NCI-H82 (cell line): ENCODE measurements at places on chromosomes 4 and X.

GRCh38 chr4:15809058-15809457, 30.9 kb downstream of the CD38 start:
- DNase-seq, result no peak

DNA sequence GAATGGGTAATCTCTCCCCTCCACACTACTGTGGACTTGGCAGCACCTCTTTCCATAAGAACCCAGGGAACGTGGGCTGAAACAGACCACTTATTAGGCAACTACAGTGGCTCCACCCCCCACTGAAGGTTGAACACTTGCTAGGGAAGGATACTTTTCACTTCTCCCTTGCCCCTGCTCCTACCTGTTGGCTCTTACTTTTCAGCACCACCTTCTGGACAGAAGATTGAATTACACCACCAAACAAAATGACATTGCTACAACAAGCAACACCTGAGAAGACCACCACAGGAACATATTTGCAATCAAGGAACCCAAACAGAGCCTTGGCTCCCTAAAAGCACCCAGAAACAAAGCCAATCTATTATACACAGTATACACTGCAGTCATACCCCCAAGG, 132.1 kb upstream of the CXCL13 start:
- DNase-seq, result peak; percentile 7

GRCh38 chr4:10343656-10344055, 113.6 kb downstream of the ZNF518B start:
- no peak for DNase-seq

- no peak for DNase-seq
These were observed 28.2 kb upstream of the RASSF6 start for GRCh38 chr4:73648478-73648877.

GRCh38 chr4:155232432-155232831, 24.0 kb downstream of the NPY2R start:
- DNase-seq, result no peak

DNA sequence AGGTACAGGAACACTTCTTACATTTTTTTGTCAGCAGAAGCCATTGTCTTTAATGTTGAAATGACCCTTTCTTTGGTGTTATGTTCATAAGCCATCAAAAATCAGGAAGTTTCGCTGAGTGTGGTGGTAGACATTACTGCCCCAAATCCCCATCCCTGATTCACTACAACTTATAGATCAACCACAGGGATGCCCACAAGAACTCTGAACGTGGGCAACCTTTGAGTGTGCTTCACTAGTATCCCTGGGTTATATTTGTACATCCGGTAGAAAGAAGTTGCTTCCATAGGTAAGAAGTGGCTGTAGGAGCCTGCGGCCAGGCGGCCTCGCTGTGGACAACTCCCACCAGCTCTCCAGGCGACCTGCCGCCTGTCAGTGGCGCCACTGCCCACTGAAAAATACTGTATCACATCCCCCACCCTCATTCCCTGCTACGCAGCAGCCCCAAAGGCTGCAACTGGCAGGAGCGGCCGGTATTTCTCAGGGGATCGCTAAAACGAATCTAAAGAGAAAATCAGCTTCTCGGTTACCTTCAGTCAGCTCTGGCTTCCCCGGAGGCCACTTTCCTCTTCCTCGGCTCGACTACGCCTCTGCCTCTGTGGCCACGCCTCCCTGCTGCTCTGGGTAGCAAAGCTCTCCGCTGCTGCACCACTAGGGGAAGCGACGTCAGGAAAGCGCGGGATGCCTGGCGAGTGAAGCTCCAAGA, 13.9 kb upstream of the ETDC start:
- no peak for DNase-seq
